Renal cortical epithelial cell (primary cell): ENCODE measurements at places on chromosomes 4 and X. TPM values are rescaled to one million over a fixed set of nuclear protein-coding genes. Genes with fewer than 3 reads are reported as not detected.
A peak's percentile ranks its signal among the peaks of the same experiment; 100 is the strongest.

CT45A10 gene
- total RNA-seq = not detected in 2 replicates

TCP11X2 gene
- not detected in 2 replicates for total RNA-seq

PAGE1 gene
- total RNA-seq = not detected in 2 replicates

SCML2 gene
- total RNA-seq = 0.52 and 0.55 TPM in 2 replicates

DNA sequence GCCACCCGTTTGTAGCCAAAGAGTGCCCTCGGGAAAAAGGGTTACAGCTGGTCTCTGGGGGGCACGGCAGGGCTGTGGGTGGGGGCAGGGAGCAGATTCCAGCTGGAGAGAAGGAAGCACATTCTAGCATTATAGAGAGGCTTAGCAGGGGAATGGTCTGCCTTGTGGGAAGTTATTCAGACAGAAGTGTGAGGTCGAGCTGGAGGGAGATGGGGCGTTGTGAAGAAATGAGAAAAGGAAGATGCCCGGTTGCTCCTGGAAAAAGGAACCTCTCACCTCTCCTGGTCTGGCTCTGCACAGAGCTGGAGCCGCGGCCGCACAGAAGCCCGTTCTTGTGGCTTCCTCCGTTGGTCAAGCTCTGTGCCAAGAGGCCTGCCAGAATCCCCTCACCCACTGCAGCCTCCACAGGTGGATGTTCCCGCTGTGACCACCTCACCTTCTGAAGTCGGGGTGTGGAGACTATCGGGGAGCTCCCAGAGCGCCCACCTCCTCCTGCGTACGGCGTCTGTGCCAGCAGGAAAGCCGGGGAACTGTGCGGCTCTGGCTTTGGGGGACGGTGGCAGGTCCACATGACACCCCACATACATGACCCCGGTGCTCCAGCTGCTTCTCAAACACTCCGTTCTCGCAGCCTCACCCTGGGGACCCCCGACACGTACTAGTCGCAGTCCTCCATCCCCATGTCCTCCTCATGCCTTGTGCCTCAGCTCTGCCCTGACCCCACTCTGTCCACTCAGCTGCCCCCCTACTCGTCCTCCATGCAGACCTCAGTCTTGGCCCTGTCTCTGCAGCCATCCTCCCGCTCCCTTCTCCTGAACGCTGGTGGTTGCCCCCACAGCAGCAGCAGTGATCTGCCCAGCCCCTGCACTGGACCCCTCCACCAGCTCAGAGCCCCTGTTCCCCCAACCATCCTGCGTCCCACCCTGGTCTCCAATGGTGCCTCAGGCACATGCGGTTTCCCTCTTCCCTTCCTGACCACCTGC, 52.2 kb upstream of the HGFAC start:
- no peak for DNase-seq

DNA sequence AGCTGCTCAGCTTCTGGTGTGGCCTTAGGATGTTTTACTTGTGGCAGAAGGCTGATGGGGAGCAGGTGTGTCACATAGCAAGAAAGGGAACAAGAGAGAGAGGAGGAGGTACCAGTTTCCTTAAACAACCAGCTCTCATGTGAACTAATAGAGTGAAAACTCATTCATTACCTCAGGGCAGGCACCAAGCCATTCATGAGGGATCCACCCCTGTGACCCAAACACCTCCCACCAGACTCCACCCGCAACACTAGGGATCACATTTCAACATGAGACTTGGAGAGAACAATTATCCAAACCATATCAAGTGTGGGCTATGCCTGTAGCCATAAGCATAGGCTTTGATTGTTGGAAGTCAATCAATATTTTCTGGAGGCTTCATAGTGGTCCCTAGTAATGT, 56.0 kb downstream of the GSX2 start:
- DNase-seq = no peak

DNA sequence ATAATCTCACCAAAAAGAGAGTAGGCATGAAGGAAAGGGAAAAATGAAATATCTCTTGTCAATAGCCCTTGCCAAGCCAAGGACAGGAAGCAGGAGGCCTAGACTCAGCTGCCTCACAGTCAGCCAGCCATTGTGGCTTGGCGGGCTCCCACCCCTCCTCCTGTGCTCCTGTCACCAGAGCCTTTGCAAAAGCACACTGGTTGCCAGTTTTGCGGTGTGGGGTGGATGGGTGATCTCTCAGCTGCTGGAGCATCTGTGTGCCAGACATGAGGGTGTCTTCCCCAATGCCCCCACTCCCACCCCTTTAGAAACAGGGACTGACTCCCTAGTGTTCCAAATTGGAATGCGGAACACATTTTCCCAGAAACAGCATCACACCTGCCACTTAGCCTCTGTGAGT, 26.1 kb downstream of the ARHGEF6 start:
- no peak for DNase-seq

DNA sequence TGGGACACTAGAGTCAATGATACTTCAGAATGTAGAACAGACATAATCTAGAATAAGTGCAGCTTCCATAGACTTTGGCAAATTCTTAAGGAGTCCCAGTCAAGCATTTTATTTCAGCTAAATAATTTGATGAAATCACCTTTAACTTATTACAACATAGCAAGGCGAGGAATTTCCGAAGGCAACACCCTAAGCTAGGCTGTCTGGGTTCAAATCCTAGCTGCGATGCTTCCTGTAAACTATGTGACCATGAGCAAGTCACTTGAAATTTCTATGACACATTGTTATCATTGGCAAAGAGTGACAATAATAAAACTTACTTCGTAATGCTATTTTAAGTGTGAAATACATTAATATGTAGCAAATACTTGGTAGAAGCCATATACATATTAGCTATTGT, 679.1 kb downstream of the DMD start:
- no peak for DNase-seq

DNA sequence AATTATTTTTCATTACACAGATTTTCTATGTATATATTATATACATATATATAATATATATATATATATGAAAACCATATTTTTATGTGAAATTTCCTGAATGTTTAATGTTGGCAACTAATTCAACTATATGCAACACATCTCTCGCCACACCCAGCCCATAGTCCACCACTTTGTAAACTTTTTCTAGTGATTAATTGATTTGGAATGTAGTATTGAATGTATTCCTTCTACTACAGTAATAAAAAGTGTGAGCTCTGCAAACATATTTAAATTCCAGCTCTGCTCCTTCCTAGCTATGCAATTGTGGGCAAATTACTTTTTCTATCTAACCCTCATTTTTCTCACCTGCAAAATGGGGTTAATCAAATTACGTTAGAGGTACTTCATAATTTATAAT, 187.8 kb downstream of the TEX11 start:
- DNase-seq = peak; percentile 1

- peak; percentile 45 for DNase-seq
Measured at GRCh38 chr4:122542411-122543236, 78.2 kb downstream of the IL21 start.

GRCh38 chrX:132119821-132120515, 7.9 kb downstream of the FRMD7 start:
- DNase-seq = no peak

DNA sequence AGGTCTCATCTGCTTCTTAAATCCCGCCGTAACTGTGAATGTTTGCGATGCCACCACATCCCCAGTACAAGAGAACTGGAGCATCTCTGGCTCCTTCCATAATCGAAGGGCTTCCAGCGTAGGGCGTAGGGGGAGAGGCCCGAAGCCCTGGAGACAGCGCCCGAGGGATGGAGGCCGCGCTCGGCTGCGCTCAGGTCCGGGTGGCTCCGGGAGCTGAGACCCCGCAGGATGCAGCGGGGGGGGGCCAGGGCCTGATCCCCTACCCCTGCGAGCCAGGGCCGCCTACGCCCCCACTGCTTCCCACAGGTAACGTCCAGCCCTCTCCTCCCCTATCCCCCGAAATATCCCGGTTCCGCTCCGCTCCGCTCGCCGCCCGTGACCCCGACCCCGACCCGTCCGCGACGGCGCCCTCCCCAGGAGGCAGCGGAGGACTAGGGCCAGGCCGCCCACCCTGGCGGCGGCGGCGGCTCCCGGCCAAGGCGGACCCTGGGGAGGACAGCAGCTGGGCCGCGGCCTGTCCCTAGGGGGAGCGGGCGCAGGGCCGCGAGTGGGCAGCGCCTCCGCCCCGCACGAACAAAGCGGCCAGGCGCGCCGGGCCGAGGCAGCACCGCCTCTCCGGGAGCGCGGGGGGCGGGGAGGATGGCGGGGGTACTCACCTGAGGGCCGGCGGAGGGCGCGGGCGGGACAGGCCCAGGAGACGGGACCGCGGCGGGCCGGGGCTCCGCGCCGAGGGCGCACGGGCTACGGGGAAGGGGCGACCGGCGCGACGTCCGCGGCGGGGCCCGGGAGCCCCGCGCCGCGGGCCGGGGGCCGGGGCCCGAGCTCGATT, 723 bp downstream of the WDFY3 start:
- DNase-seq = peak; percentile 16

GRCh38 chr4:77922158-77923094, 59.8 kb downstream of the MRPL1 start:
- no peak for DNase-seq

- no peak for DNase-seq
Measured at GRCh38 chr4:7812921-7813320, 126.7 kb downstream of the AFAP1 start.

- no peak for DNase-seq
Measured at GRCh38 chr4:16082041-16082425, 1.8 kb downstream of the PROM1 start.

DNA sequence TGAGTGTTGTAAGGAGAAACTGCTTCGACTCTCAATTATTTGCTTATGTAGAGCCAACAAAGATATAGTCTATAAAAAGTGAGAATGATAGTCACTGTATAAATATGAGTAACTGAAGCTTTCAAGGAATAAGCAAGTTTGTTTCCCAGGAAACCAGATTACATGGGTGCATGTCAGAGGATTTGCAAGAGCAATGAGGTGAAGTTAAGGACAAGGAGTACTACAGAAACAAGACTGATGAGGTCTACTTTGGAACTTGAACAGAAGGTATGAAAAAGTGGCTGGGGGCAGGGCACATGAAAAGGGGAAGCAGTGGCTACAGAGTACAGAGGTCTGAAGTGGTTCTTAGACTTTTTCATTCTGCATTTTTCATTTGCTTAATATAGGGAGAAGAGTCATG, 321.0 kb upstream of the CXXC4 start:
- peak; percentile 15 for DNase-seq
